ENCODE measurements at places on chromosomes 7 and 10. TPM values are rescaled to one million over a fixed set of nuclear protein-coding genes. Genes with fewer than 3 reads are reported as not detected.

DNA sequence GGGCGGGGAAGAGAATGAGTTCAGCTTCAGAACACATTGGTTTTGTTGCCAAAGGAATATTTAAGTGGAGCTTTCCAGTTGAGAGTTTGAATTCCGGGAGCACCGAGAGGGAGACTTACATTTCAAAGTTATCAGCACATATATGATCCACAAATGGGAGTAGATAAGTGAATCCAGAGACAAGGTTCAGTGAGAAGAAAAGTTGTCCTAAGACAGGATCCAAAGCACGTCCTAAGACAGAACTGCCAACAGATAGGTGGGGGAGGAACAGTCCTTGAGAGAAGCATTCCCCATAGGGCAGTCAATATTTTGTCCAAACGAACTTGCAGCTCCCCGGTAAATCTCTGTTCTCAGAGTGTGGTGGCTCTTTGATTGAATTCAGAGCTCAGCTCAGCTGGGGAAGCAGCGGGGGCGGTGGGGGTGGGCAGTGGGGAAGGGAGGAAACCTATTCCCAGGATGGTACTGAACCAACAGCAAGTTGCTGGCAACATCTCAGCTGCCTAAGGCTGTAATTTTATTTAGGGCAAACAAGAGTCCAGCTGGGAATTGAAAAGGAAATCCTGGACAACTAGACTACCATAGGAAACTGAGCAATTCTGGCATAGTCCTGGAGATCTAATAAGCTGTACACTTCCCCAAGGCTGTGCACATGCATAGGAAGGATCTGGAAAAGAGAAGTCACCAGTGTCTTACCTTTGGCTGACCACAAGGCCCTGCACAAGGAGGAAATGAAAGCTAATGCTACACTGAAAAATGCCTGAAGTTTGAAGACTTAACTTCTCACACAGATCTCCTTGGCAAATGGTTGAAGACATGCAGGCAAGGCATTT lies 94.2 kb upstream of the CXCL12 start:
- H3K4me1 ChIP-seq = peaks cover 29% of the 10 kb centered on the region
- H3K27ac ChIP-seq = no peak overlapping the region
- H3K27me3 ChIP-seq = no peaks in the 10 kb centered on the region
- no peaks in the 10 kb centered on the region for H3K36me3 ChIP-seq
- no peak overlapping the region for H3K4me3 ChIP-seq
- no peak for DNase-seq

- H3K27ac ChIP-seq = no peak overlapping the region
- no peak for DNase-seq
- H3K36me3 ChIP-seq = no peaks in the 10 kb centered on the region
Observed at GRCh38 chr10:33783557-33783956, 449.1 kb upstream of the NRP1 start.

- H3K27me3 ChIP-seq = no peaks in the 10 kb centered on the region
- DNase-seq = no peak
- no peaks in the 10 kb centered on the region for H3K36me3 ChIP-seq
- H3K27ac ChIP-seq = no peak overlapping the region
- H3K4me1 ChIP-seq = peaks cover 12% of the 10 kb centered on the region
- no peak overlapping the region for H3K4me3 ChIP-seq
Observed at GRCh38 chr10:115033898-115034297, 59.3 kb upstream of the ATRNL1 start.

Gene CLIP2
- total RNA-seq = 52.9 TPM

Gene IGFBP3
- total RNA-seq = 884 TPM

Gene TUBB8
- total RNA-seq = not detected
